ENCODE measurements at places on chromosomes 11 and 22.

- DNase-seq = no peak
Measured at GRCh38 chr11:134864233-134864967, 452.4 kb upstream of the B3GAT1 start.

GRCh38 chr22:45240810-45241631 is at the start of gene KIAA0930:
KIAA0930 (minus strand) TSS chr22:45240894; CDS start chr22:45240703, 191 bp downstream.
- DNase-seq = peak; percentile 100

DNA sequence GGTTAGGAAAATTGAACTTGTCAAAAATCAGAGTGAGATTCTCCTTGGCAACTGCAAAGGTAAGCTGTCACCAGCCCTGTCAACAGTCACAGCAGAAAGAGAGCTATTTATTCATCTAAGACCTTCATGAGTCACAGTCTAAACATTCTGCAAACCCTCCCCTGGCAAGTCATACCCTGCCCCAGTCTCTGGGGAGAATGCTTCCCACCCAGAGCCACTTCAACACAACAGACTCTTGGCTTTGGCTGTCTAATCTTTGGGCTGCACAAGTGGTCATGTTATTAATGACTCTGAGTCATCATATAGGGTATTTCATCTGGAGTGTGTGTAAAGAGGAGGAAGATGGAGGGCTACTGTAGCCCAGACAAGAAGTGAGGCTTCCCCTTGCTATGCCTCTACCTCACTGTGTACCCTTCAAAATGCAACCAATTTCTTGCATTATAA is 153.4 kb downstream of the CCDC34 start:
- no peak for DNase-seq

- no peak for DNase-seq
Measured at GRCh38 chr11:56889986-56890385, 98.7 kb upstream of the OR5AK2 start.

GRCh38 chr11:71112990-71113389 is 139.4 kb downstream of the SHANK2 start:
- DNase-seq = no peak

GRCh38 chr11:70333261-70333660 is 62.8 kb downstream of the PPFIA1 start:
- DNase-seq = no peak

- no peak for DNase-seq
Measured at GRCh38 chr11:96229354-96229977, 113.5 kb downstream of the MAML2 start.

- no peak for DNase-seq
Measured at GRCh38 chr11:100297516-100297915, 389.6 kb upstream of the ARHGAP42 start.

- peak; percentile 23 for DNase-seq
Measured at GRCh38 chr22:46280063-46280817, 12.4 kb downstream of the TTC38 start.

DNA sequence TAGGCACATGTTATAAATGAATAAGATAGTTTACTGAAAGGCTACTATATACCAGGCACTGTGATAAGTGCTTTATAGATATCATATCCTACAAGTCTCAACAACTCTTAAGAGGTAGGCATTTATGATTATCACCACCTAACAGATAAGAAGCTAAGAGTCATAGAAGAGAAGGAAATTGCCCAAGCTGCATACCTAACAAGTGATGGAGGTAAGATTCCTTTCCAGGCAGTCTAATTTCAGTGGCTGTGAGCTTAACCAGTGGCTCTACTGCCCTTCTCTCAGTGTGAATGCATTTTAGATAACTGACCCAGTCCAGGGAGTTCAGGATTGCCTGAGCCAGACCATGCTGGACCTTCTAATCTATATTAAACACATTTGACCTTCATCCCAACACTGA is 39.2 kb downstream of the HEPHL1 start:
- DNase-seq = no peak

DNA sequence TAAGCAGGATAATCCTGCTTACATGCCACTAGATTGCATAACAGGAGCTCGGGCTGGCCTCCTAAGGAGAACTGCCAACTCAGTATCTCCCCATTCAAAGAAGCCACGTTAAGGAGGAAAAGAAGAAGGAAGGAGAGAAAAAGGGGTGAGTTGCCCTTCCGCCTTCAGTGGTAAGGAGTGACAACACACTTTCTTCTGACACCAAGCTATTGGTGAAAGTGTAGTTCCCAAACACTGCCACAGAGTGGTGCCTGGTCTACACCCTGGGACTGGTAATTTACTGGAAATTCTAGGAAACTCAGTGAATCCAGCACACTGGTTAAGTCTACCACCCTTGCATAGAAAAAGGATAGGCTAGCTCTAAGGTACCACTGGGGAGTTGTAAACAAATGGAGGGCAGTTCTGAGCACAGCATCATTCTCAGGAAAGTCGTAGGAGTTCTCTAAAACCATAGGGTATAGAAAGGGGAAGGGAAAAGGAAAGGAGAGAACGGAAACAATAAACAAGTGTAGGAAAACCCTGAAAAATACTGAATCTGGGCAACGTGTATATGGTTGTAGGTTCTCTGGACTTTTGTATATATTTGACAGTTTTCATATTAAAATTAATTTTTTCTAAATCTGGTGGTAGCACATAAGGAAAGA is 58.2 kb downstream of the RRAS2 start:
- peak; percentile 39 for DNase-seq

GRCh38 chr11:48109046-48109666 is 107.5 kb upstream of the OR4B1 start:
- no peak for DNase-seq

- no peak for DNase-seq
Measured at GRCh38 chr11:10314199-10315072, 9.6 kb downstream of the ADM start.

DNA sequence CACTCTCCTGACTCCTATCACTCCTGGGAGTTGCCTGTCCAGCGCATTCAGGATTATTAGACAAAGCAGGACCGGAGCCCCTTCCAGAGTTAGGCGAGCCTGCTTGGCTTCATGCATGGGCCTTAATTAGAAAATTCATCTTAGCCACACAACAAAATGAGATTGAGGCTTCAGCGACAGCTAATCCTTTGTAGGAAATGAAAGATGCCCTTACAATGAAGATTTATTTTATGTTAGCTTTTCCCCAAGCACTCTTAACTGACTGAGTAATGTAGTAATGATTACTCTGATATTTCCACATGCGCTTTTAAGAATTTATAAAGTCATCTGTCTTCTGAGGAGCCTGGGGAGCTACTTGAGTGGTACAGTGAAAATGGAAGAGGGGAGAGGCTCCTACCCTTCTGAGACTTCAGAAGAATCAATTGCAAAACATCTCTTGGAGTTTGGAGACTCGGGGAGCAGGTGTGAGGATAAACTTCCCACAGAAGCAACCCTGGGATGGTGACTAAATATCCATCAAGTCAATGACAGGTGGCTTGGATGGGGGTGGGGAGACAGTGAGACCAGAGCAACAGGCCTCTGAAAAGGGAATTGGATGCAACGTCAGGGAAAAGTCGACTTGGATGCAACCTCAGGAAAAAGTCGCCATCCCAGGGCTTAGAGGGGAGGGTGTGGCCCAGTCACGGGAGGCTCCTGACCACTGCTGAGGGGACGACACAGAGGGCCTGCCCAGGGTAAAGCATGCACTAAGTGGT is 434.5 kb upstream of the B3GAT1 start:
- DNase-seq = no peak

- no peak for DNase-seq
Measured at GRCh38 chr11:125105926-125106325, 5.5 kb downstream of the TMEM218 start.
